ENCODE measurements at places on chromosomes 1 and 21. TPM values are rescaled to one million over a fixed set of nuclear protein-coding genes. Genes with fewer than 3 reads are reported as not detected.

ERICH3 gene
- not detected for total RNA-seq

CR1L gene
- not detected for total RNA-seq

CFAP107 gene
- not detected for total RNA-seq

CPLANE2 gene
- 8.4 TPM for total RNA-seq

CRNN gene
- not detected for total RNA-seq

HORMAD1 gene
- total RNA-seq = not detected

TRAF3IP3 gene
- not detected for total RNA-seq

PRUNE1 gene
- total RNA-seq = 8.6 TPM

PLA2G2D gene
- total RNA-seq = not detected

OR2T2 gene
- total RNA-seq = not detected
